ENCODE measurements at places on chromosomes 11 and 22.

- no peak for DNase-seq
Measured at GRCh38 chr11:11163669-11164333, 189.2 kb downstream of the CSNK2A3 start.

DNA sequence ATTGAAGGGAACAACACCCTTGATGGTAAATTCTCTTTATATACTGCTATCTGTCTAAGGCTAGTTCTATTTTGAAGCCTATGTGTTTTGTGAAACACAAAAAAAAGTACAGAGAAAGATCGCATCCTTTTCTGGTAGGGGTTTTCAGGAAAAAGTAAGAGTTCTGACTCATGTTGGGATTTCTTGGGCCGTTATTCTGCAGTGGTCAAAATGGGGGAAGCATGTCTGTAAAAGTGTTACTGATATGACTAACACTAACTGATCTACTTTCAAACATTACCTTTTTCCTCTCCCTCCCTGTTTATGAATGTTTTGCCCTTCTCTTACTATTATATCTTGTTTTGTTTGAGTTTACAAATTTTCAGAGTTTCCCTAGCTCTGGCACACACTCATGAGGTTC, 53.9 kb downstream of the CTNND1 start:
- no peak for DNase-seq

GRCh38 chr11:117824571-117825537, at the start of gene FXYD2:
Gene FXYD2, minus strand, starts transcription at chr11:117824744. Its CDS starts 66 bp downstream, at chr11:117824678.
- DNase-seq = peak; percentile 65

DNA sequence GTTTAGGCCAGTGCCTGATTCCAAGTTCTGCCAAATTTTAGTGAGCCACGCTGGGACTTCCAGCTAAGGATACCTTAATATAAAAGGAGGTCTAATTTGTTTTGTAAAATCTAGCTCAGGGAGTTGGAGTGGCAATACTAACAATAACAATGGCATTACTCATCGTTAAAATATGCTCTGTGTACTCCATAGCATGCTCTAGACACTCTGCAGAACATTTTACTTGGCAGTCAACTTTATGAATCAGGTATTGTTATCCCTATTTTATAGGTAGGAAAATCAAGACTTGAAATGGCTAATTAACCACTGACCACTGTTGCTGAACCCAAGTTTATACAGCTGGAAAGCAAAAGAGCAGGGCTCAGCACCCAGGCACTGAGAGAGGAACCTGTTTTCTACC, 485.0 kb upstream of the KIRREL3 start:
- no peak for DNase-seq

GRCh38 chr11:8204025-8204424, 35.2 kb upstream of the RIC3 start:
- no peak for DNase-seq

GRCh38 chr11:119935349-119935925, 202.5 kb downstream of the TRIM29 start:
- no peak for DNase-seq

GRCh38 chr11:65960824-65961266, 689 bp upstream of the SART1 start:
- DNase-seq = no peak

DNA sequence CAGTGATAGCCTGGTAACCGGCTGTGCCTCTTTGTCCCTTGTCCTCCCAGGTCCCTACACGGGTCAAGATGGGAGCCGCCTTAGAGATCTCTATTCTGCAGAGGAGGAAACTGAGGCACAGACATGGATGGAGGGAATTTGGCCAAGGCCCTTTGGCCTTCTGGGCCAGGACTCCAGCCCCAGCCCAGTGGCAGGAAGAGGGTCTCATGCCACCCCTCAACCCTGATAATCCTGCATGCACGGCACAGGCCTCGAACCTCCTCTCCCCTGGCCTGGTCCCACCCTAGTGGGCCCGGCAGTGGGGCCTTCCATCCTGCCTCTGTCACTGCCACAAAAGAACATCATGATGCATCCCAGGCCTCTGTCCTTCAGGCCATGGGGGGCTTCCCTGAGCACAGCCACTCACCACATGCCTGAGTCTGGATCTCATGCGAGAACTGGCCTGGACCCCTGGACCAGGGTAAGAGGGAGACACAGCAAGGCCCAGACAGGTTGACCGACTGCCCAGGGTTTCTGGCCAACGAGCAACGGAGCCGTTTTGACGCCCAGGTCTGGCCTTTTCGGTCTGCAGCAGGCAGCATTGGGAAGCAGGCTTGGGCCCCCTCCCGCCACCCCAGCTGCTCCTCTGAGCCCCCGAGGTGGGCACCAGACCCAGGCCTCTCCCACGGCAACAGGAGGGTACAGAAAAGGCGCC, 6.5 kb downstream of the LINC01488 start:
- DNase-seq = no peak

DNA sequence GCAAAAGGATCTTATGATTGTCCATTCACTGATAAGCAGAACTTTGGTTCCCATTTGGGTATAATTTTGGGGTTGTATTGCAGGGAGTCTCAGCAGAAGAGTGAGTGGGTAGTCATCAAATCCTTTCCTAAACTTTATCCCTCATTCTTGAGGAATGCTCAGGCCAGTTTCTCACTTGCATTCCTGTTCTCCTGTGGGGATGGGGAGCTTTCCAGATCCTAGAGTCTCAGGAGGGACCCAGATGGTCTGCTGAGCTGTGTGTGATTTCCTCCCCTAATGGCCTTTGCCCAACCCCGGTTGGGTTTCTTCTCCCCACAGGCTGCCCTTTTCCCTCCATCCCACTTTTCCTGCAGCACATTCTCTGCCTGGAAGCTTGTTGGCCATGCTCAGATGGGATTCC, 79.9 kb downstream of the MIAT start:
- DNase-seq = no peak

DNA sequence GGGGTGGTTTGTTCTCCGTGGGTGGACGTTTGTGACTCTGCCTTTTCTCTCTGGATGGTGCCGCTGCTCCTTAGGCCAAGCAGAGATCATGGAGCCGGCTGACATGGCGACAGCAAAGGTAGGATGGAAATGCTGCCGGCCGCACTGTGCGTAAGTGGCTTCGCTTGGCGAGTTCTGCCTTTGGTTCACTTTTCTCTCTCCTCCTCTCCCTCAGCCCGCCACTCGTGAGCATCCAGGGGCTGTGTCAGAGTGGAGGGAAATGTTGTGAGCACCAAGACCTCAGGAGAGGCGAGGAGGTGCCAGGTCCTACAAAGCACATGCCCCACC, 80.5 kb downstream of the GRAMD1B start:
- DNase-seq = no peak

GRCh38 chr11:66318600-66318970, 1.7 kb upstream of the CD248 start:
- DNase-seq = no peak

- no peak for DNase-seq
Measured at GRCh38 chr22:24926849-24927579, 19.5 kb downstream of the LHFPL7 start.

- DNase-seq = no peak
Measured at GRCh38 chr22:40491990-40492631, 121.7 kb downstream of the SGSM3 start.

DNA sequence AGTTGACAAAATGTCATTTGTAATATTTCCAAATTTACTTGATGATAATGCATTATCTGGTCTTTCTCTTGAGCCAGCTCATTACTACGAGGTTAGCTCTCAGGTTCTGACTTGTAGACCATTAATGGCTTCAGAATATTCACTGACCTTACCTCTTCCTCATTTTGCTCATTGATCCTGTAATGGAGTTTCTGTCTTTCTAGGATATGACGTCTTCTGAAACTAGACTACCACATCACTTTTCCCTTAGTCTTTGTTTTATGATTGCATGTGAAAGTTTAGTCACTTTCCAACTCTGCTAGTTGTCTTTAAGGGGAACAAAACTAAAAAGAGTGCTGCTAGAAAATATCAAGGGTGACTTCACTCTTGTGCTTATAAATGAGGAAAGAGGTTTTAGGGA, 697.6 kb downstream of the JRKL start:
- no peak for DNase-seq

- no peak for DNase-seq
Measured at GRCh38 chr11:69049490-69049867, 747 bp downstream of the TPCN2 start.

- DNase-seq = no peak
Measured at GRCh38 chr11:35007277-35007676, 90.9 kb downstream of the PDHX start.

- no peak for DNase-seq
Measured at GRCh38 chr11:40294349-40294735, 1165.1 kb downstream of the LRRC4C start.

GRCh38 chr11:73946798-73947458, 3.9 kb upstream of the DNAJB13 start:
- DNase-seq = no peak

DNA sequence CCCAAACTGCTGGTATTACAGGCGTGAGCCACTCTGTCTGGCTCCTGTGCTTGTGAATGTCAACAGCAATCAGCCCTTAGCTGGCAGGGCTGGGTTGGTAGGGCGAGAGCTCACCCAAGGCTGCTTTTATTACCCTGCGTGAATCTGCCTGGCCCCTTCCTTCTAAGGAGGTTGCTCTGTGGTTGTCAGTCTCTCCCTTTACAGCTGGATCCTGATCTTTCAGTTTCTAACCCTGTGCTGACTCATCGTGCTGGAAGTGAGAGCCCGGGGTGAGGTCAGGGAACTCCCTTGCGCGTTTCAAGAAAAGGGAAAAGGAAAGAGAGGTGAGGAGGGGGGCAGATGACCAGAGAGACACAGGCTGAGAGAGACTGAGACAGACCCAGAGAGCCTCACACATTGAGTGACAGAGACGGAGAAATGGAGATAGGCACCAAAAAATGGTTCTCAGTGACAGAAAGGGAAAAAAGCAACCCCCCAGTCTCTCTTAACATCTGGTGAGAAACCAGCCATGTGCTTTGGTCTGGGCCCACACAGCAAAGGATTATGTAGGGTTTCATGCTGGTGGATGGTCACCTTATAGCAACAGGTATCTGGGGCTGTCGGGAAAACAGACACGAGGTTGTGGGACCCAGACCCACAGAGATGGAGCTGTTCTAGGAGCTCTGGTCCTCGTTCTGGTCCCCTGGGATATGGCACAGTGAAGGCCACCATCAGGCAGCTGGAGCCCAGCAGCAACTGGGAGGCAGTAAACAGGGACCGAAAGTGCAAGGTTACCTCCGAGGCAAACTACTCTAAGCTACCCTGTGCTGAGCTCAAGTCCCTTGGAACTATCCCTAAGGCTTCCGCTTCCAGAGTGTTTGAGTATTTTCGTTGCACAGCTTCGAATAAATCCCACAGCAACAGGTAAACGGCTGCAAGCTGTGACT, 2.5 kb downstream of the TCN2 start:
- DNase-seq = peak; percentile 41
